ENCODE measurements at places on chromosomes 1 and 21.
A peak's percentile ranks its signal among the peaks of the same experiment; 100 is the strongest.

DNA sequence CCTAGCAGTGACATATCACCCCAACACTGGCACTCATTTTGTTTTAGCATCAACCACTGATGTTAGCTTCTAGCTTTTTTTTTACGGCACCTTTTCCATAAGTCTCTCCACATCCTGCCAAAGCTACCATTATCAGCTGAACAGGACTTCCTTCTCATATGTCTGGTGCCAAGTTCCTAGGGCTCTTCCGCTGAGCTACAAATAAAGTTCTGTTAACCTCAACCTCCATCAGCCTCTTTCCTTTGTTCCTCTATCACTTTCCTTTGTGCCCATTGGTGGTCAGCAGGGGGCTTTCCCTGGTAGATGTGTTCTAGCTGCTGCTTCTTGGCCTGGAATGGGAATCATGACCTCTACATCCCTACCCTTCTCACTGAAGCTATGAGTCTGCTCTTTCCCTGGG is 163.8 kb downstream of the FAF1 start:
- DNase-seq: no peak

- no peak for DNase-seq
Observed at GRCh38 chr1:117615474-117615873, 9.6 kb downstream of the TENT5C start.

GRCh38 chr1:58597076-58597475 is 20.0 kb upstream of the TACSTD2 start:
- DNase-seq: no peak

DNA sequence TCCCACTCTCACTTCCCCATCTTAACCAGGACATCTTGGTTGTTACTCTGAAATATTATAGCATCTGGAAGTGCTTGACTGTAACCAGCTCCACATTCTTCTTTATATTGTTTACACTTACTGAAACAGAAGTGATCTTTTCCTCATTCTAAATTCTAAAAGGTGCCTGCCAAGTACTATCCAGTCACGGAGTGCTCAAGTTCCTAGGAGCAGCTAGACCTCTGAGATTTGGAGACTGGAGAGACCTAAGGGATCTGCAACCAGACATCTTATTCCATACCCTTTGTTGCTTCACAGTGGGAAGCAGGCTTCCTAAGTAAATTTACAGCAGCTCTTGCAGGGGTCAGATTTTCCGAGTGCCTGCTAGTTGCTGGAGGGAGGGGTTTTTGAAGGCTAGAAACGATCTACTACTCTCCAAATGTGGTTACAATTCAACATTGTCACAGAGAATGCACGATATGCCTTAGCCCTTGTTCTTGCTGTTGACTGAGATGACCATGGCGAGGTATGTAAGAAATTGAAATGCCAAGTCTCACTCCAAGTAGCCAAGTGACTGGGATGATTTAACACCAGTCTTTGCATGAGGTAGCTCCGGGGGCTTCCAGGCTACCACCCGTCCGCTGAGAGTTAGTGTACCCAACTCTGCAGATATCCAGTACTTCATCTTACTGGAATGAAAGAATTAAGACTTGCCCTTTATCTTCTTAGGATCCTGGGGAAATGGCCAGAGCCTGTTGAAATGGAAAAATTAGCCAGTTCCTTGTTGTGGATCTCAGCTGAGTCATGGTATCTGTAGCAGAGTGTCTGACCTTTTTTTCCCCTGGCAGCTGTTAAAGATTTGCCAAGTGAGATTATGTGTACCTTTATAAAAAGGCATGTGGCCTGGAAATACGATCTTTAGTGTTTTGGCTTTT is 150.8 kb downstream of the MAST2 start:
- DNase-seq: no peak

DNA sequence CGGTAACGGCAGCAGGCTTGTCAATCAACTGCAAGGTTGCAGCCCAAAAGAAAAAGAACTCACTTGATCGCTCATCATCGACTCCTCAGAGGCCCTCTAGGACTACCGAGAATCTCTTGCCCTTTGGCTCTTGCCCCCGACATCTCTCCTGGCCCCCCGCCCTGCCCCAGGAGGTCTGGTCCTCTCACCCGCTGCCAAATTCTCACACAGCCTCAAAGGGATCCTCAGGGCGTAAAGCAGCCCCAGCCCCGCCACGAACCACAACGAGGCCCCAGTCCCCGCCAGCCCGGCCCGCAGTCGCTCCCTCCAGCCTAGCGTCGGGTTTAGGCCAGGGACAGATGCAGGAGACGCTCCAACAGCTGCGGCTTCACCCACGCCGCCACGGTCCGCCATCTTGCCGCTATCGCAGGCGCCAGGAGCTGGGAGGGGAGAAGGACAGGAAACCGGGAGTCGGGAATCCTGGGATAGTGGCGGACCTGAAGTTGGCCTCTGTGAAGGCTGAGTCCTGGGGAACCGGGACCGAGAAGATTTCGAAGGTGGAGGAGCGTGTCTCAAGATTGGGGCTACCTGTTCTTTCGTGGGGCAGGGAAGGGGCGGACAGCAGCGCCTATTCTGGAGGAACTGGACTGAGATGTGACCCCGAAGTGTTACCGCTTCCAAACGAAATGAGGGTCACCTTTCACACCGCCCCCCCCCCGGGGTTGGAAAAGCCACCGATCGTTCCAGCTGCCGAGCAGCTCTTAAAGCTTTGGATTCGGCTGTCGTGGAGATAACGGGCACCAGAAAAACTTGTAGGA is at the start of gene ST7L:
TSS of gene ST7L (minus strand) at position 421 of the 797 bp plus-strand sequence. CDS start at position 393, 28 bp downstream.
- peak; percentile 93 for DNase-seq

DNA sequence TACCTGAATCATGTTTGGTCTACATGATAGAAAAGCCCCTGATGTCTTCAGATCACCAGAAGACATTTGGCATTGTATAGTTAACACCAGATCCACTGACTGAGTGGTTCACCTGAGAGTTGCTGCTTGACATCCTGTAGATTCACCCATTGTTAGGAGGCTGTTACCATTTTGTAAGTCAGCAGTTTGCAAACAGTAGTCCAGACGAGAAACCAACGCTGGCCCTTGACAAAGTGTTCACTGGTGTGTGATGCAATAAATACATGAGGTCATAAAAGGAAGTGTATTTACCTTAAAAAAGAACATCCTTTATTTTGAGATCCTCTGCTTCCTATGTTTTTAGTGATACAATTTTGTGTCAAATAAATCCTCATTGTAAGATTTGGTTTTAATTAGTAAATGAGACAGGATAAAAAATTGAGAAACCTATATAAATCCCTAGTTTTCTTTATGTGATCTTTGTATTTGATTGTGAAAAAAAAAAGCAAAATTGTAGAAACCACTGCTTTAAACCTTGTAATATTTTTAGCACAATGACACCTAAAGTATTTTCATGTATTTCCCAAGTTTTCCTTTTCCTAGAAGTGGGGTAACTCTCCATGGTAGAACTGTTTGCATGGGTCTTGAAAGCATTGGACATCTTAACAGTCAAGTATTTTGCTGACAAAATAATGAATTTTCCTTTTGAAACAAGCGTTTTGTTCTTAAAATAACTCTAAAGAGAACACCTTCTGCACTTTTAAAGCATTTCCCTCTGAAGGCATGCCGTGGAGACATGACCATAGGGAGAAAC is 204.3 kb downstream of the FGGY start:
- DNase-seq: no peak

- DNase-seq: no peak
Observed at GRCh38 chr1:10900251-10900651, 103.8 kb upstream of the CASZ1 start.

GRCh38 chr1:26469558-26469957 is 2.7 kb upstream of the HMGN2 start:
- no peak for DNase-seq

GRCh38 chr1:1442069-1442770 is 6.7 kb downstream of the VWA1 start:
- no peak for DNase-seq

DNA sequence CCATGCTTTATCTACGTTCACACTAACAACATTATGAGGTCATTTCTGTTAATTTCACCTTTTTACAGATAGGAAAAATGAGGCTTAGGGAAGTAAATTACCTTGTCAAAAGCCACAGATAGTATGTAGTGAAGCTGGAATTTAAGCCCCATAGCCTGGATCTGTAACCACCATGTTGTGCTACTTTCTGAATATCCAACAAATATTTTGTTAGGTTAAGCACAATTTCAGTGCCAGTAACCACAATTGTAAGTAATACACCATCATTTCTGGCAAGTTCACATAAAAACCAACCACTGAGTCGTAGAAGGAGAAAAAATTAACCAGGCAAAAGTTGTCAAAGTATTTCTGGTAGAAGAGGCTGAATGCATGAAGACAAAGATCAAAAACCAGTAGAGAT is 593.1 kb upstream of the CAMK1G start:
- no peak for DNase-seq

DNA sequence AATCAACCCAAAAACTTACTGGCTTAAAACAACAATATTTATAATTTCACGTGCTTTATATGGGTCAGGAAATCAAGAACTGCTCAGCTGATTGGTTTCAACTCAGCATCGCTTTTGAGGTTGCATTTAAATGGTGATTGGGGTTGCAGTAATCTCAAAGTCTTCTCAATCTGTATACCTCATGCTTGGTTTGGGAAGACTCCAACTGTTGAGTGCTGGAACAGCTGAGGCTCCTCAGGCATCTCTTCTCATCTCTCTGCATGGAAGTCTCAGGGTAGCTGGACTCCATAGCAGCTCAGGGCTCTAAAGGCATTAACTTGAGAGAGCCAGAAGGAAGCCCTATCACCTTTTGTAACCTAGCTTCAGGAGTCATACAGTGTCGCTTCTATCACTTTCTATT is 35.1 kb downstream of the AK5 start:
- DNase-seq: no peak

DNA sequence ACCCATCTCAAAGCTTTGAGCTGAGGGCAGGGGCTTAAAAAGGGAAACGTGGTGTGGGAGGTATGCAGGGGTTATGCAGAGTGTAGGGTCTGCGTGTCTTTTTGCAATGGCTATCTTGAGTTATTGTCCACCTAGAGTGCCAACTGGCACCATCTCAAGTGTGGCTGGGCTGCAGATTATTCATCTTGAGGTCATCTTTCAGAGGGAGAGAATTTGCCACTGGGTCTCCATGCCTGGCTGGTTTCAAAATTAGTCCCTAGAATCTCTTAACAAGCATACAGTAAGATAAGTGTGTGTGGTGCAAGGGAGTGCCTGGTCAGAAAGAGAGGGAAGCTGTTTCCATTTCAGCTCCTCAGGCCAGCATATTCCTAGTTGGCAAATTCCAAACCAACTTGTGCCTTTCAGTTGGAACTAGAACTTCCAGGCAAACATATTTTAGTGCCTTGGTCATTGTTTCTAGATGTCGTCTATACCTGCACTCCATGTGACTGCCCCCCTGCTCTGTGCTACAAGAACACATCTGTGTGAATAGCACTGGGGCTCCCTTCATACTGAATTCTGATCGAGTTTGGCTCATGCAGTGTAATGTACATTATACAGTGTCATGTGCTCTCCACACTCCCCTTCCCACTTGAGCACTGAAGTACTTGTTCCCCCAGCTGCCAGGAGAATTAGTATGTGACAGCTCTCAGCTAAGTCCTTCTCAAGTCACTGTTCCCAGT is 5.0 kb upstream of the OR2T8 start:
- no peak for DNase-seq

GRCh38 chr1:172671591-172671990 is 12.7 kb downstream of the FASLG start:
- no peak for DNase-seq

GRCh38 chr1:246072456-246072955 is 434.6 kb downstream of the SMYD3 start:
- no peak for DNase-seq

- DNase-seq: no peak
Observed at GRCh38 chr1:43621861-43622260, 28.1 kb upstream of the KDM4A start.

DNA sequence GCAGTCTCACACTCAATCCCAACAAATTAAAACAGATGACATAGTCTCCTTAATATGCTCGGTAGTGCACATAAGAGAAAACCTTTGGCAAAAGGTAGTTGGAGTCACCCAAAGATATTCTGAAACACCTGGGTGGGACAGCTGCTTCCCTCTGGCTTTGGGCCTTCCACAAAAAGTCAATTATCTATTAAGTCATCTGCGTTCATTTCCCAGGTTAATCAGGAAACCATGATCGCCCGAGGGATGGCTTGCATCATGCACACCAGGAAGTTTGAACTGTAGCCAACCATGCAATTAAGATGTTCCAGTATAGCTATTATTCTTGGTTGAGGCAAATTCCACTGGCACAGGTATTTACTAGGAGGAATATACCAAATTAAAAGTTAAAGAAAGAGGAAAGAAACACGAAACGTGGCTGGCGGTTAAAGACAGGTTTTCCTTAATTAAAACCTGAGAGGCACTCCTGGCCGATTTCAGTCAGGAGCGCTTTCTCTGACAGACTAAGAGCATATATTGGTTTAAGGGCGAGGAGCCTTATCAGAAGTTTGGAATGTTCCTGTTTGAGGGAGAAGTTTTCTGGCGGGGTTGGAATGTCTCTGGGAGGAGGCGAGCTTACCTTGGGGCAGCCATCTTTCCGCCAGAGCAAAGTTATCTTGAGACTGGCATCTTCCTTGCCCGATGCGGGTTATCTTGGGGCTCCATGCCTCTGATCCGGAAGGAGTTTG is 19.9 kb downstream of the CLDN17 start:
- DNase-seq: no peak

DNA sequence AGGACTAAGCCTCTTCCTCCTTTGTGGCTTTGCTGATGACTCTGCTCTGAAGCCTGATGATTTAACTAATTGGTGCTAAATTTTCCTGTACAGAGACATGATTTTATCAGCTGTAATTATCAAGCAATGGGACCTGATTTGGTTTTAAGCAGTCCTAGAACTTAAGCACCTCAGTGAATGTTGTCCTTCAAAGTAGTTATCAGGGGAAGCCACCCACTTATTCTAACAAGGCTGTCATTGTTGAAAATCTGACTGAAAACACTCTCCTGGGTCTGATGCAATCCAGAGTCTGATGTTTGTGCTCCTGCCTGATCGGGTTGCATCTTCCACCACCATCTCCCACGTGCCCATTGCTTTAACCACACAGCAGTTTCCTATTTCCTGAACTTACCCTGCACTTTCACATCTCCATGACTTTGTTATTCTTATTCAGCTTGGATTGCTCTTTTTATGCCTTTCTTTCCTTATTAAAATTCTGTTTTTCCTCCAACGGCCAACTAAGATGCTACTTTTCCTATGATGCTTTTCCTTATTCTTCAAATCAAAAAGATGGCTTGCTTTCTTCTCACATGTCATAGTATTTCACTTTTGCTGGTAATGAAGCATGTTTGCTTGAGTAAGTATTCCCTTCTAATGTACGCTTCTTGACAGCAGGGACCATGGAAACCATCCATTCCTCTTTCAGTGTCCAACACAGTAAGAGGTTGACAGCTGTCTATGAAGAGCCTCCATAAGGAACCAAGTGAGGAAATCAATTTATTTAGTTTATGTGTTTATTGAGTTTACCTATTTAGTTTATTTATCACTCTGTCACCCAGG is 55.0 kb downstream of the S1PR1 start:
- no peak for DNase-seq

GRCh38 chr1:221182791-221183533 is 303.7 kb downstream of the HLX start:
- no peak for DNase-seq

DNA sequence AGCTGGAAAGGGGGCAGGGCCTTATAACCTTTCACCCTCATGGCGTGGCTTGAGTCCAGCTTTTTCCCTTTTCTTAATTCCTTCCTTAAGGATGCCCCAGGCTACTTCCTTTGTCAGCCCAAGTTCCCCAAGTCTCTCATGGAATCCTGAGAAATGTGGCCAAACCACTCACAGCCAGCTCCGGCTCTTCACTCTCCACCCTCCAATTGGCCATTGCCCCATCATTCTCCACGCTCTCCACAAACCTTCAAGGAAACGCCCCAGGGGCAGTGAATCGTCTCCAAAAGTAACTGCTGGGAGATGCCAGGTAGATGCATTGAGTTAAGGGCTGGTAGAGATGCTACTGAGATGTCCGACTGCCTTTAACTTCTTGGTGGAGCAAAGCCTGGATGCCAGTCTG is 113.5 kb upstream of the CD34 start:
- DNase-seq: no peak

Data from right kidney (tissue), 9 donors.